Smooth muscle cell of the brain vasculature (primary cell): ENCODE measurements at places on chromosomes 1 and 21.

GRCh38 chr1:9183898-9184297 lies 50.7 kb upstream of the H6PD start:
- DNase-seq = no peak

DNA sequence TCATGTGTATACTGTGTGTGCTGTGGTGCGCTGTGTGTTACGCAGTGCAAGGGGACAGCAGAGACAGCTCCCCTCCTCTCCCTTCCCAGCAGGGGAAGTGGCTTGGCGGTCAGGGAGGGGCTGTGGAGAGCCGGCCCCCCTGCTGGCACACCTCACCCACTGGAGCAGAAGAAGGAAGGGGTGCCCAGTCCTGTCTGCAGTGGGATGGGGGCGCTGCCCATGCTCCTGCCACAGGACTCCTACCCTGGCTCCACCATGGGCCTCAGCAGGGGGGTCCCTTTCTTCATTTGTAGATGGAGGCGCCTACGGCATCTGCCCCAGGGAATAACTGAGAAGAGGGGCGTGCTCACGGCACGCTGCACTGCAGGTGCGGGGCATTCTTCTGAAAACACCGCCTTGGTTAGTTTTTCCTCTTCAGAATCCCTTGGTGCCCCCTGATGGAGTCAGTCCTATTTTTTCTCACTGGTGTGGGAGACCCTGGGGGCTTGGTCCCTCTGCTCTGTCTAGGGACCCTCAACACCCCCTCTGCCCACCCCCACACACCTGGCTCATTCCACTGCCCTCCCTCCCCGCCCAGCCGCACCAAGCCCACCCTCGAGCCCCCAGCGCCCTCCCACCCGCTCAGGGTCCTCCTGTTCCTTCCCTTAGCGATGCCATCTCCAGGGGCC lies 13.8 kb upstream of the LDLRAP1 start:
- no peak for DNase-seq

DNA sequence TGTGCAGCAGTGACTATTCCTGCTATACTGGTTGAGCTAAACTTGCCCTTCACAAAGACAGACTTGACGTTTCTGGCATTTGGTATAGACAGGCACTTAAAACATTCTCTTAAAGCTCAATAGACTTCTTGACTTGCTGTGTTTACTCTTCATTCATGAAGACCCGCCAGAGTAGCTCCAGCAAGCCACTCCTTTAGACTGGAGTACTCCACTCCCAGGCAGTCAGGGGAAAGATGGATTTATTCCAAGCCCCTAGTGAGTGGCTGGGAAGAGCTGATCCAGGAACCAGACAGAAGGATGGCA lies 70.7 kb downstream of the EVA1C start:
- DNase-seq = no peak

- DNase-seq = peak; percentile 46
Observed at GRCh38 chr1:29383746-29384371, 147.5 kb downstream of the PTPRU start.

- no peak for DNase-seq
Observed at GRCh38 chr21:29351691-29352090, 53.0 kb downstream of the BACH1 start.
